ENCODE measurements at places on chromosomes 13 and 19.

DNA sequence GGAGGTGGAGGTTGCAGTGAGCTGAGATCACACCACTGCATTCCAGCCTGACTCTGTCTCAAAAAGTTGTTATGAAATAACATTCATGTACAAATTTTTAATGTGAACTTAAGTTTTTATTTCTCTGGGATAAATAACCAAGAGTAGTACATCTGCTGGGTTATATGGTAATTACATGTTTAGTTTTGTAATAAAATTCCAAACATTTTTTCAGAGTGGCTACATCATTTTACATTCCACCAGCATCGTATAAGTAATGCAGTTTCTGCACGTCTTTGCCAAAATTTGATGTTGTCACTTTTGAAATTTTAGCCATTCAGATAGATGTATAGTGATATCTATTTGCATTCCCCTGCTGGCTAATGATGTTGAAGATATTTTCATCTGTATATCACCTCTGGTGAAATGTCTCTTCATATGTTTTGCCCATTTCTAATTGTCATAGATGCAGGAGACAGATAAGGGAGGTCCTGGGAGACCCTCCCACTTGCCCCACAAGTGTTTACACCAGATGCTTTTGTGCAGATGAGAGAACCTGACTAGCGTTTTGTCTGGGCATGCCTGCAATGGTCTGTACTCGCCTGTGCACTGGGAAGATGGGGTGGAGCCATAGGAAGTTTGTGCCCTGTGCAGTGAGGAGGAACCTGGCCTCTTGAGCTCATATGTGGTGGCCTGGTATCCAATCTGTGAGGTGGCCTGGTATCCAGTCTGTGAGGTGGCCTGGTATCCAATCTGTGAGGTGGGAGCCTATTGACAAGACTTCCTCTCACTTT is 12.7 kb upstream of the KBTBD6 start:
- no peak for DNase-seq

DNA sequence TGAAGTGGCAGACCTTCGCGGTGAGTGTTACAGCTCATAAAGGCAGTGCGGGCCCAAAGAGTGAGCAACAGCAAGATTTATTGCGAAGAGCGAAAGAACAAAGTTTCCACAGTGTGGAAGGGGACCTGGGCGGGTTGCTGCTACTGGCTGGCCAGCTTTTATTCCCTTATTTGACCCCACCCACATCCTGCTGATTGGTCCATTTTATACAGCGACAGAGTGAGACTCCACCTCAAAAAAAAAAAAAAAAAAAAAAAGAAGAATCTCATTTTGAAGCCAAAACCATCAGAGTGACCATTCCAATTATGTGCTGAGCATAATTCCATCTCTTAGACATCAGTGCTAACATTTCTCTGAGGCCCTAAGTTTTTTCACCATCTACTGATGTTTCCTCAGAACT is 1.9 kb upstream of the ZNF552 start:
- DNase-seq, result no peak

DNA sequence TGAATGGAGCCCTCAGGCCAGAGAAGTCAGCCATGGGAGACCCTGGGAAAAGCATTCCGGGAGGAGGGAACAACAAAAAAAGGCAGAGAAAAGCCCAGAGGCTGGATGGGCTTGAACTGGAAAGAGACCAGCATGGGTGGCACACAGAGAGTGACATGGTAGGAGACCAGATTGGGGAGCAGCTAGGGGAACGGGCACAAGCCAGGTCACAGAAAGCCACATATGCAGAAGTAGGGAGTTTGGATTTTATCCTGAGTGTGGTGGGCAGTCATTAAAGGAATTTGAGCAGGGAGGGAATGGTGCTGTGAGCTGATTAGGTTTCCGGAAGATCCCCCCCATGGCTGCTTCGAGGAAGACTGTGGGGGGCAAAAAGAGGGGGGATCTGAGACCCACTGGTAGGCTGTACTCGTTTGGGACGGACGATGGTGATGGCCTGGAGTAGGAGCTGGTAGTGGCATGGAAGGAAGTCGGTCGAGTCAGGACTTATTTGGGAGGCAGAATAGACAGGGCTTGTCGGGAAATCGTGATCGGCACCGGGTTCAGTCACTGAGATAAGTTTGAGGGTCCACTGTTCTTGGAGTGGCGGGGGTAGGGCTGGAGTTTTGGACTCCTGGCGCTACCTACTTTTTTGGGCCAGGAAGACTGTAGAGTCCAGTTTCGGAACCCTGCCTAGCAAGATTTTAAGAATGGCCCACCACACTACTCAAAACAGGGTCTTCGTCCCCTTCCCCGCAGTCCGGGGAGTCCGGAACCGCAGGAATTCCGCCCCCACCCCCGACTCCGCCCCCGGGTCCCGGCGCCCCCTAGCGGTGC is 949 bp downstream of the SERTAD1 start:
- no peak for DNase-seq

GRCh38 chr19:51320280-51320657 is 8.8 kb downstream of the IGLON5 start:
- DNase-seq, result no peak

DNA sequence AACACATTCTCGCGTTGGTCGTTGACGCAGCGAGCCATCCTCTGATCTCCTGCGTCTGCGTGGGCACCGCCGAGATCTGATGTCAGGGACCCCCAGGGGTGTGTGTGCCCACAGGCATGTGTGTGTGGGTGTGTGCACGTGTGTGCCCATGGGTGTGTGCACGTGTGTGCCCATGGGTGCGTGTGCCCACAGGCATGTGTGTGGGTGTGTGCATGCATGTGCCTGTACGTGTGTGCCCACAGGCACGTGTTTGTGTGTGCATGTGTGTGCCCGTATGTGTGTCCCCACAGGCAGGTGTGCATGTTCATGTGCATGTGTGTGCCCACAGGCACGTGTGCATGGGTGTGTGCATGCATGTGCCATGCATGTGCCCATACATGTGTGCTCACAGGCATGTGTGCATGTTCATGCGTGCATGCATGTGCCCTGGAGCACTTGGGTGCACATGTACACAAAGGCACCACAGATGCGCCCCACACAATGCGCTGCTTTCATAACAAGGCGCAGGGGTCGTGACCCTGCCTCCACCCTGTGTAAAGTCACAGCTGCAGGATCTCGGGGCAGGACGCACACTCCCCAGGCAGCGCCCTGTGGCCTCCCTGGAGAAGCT is 77.5 kb downstream of the RASA3 start:
- DNase-seq, result no peak

- no peak for DNase-seq
These were observed 30.0 kb downstream of the HS6ST3 start for GRCh38 chr13:96119921-96120320.

- no peak for DNase-seq
These were observed 114.2 kb upstream of the RXFP2 start for GRCh38 chr13:31625115-31625514.

GRCh38 chr19:39208175-39208795 is 4.2 kb upstream of the SYCN start:
- no peak for DNase-seq

DNA sequence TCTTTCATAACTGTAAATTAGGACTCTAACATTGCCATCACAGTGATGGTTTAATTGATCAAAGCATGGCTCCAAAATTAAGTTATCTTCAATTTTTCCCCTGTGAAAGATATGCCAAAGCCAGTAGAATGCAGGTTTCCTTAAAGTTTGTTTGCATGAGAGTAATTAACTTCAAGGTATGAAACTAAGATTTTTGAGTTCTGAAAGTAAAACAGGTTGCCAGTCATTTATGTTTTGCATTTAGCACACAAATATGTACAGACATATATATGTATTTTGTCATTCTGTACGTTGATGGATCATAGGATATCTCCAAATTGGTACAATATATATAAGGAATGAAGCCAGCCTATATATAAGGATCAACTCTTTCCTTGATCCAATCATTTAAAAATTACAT is 23.6 kb upstream of the NDFIP2 start:
- DNase-seq, result no peak

Data from NCI-H69 (cell line).